ENCODE measurements at places on chromosomes 16 and 17. TPM values are rescaled to one million over a fixed set of nuclear protein-coding genes. Genes with fewer than 3 reads are reported as not detected.

HCFC1R1 gene
- 37.2 TPM for total RNA-seq

MYL11 gene
- not detected for total RNA-seq

GPR139 gene
- not detected for total RNA-seq

MPO gene
- not detected for total RNA-seq

RHBDL1 gene
- 1.3 TPM for total RNA-seq

CDRT15 gene
- not detected for total RNA-seq

CNTD1 gene
- total RNA-seq, result not detected
